ENCODE measurements at places on chromosomes 3 and 15.
A peak's percentile ranks its signal among the peaks of the same experiment; 100 is the strongest.

GRCh38 chr3:170614214-170614966 lies 28.5 kb upstream of the SLC7A14 start:
- no peak for DNase-seq

GRCh38 chr3:130470126-130470525 lies 46.9 kb upstream of the COL6A6 start:
- no peak for DNase-seq

GRCh38 chr3:11903047-11903446 lies 56.4 kb upstream of the TAMM41 start:
- no peak for DNase-seq

- no peak for DNase-seq
Observed at GRCh38 chr3:55673764-55674163, 186.7 kb upstream of the WNT5A start.

GRCh38 chr3:30435861-30436331 lies 170.5 kb upstream of the TGFBR2 start:
- no peak for DNase-seq

DNA sequence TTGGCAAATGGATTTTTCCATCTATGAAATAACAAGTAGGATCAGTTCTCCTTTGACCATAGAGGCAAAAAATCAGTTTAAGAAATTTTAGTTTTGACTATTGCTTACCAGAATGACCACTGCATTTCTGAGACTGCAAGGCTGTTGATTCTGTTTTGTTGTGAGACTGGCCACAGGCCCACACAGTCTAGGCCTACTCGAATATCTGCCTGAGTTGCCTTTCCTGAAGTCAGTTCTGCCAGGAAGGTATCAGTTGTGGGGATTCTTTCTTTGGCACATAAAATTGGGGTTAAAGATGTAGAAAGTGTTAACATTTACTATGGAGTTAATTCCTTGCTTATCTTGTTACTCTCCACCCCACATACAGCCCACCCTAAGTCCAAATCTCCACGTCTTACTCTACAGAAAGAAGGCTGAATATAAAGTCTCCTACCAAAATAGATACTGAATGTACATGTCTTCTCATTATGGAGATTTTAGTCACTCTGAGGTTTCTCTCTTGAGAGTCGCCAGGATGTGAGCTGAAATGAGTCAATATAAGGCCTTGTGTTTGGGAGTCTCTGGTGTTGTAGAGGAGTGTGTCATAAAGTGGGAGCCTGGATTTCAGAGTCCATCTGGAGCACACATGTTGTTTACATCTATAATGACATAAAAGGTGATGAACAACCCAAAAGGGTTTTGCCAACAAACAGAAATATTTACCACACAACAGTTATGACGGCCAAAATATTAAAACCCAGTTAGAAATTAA lies 45.0 kb upstream of the WWTR1 start:
- DNase-seq: no peak

- DNase-seq: peak; percentile 89
Observed at GRCh38 chr15:41230650-41231421, at the start of the genes CHP1 and EXD1. Gene CHP1 (plus strand): TSS chr15:41231268. CDS start chr15:41231383, 115 bp downstream. Gene EXD1 (minus strand): TSS chr15:41230757. CDS start chr15:41226575, 4,182 bp downstream.

DNA sequence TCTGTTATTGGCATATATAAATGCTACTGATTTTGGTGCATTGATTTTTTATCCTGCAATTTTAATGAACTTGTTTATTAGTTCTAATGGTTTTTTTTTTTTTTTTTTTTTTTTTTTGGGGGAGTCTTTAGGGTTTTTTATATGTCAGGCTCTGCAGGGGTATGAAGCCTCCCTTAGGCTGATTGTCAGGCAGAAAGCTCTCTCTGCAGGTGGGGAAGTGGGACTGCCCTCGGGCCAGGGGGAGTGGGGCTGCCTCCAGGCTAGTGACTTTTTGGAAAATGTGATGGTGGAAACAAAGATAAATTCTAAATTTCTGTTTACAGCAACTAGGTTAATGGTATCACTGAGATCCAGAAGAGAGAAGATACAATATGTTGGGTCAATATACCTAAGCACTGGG lies 14.4 kb upstream of the NAALADL2 start:
- DNase-seq: no peak
